ENCODE measurements at places on chromosomes 3 and 15.

GRCh38 chr15:82909080-82909815 lies 43.3 kb downstream of the HOMER2 start:
- H3K36me3 ChIP-seq, result peaks cover 2% of the 10 kb centered on the region
- H3K4me1 ChIP-seq, result no peaks in the 10 kb centered on the region
- H3K27me3 ChIP-seq, result peaks cover 3% of the 10 kb centered on the region
- no peak for DNase-seq
- no peak overlapping the region for H3K4me3 ChIP-seq

GRCh38 chr3:107132674-107133073 lies 244.6 kb upstream of the CCDC54 start:
- no peak for DNase-seq
- H3K4me1 ChIP-seq, result peaks cover 4% of the 10 kb centered on the region
- H3K27ac ChIP-seq, result no peak overlapping the region
- no peaks in the 10 kb centered on the region for H3K36me3 ChIP-seq
- H3K4me3 ChIP-seq, result no peak overlapping the region

DNA sequence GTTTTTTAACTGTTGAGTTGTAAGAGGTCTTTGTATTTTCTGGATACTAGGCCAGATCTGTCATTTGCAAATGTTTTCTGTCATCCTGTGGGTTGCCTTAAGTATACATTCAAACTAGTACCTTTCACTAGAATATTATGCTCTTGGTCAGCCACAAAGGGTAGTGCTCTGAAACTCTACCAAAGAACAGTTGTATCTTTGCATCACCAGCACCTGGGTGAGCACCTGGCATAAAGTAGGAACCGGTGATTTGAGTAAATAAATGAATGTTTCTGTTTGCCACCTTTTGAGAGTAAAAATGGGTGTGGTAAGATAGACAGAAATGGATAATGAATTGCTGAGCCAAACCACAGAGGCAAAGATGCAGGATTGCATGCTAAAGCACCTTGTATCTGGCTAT lies 98.7 kb downstream of the SLCO3A1 start:
- no peaks in the 10 kb centered on the region for H3K36me3 ChIP-seq
- H3K27me3 ChIP-seq, result peaks cover 5% of the 10 kb centered on the region
- H3K27ac ChIP-seq, result no peak overlapping the region

GRCh38 chr3:40109641-40110490 lies 199.6 kb upstream of the EIF1B start:
- H3K27ac ChIP-seq, result peak overlapping the region; percentile 35
- H3K27me3 ChIP-seq, result no peaks in the 10 kb centered on the region
- H3K4me3 ChIP-seq, result no peak overlapping the region
- H3K4me1 ChIP-seq, result peaks cover under 1% of the 10 kb centered on the region

GRCh38 chr15:62922514-62922913 lies 120.0 kb upstream of the TPM1 start:
- no peaks in the 10 kb centered on the region for H3K27me3 ChIP-seq
- no peaks in the 10 kb centered on the region for H3K36me3 ChIP-seq
- no peak for DNase-seq
- H3K27ac ChIP-seq, result peak overlapping the region; percentile 85
